ENCODE measurements at places on chromosomes 2 and 18. TPM values are rescaled to one million over a fixed set of nuclear protein-coding genes. Genes with fewer than 3 reads are reported as not detected.

GRCh38 chr18:56323673-56324072 lies 314.7 kb downstream of the TXNL1 start:
- no peak for DNase-seq

DNA sequence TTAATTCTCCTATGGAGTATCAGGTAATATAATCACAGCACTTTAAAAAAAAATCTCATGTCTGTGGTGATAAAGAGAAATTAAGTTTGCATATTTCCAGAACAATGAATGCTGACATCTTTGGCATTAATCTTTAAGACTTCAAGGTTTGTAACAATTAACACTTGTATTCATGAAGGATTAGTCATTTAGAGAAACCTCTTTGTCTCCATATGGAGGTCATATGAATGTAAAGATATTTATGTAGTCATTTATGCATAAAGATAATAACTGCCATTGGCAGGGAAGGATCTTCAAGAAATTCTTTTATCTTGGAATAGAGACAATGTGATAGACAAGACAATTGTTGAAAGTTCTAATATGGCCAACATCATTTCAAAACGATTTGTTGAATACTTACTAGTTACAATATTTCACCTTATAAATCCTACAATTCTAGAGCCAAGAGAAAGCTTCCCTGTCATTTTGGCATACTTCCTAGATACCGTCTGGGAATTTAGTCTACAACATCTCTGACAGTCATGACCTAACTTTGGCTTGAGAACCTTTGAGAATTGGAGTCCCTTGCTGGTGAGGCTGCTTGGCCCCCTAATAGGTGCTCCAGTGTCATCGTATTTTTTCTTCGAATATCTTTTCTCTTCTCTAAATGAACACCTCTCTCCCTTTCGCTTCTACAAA lies 33.6 kb downstream of the RASGRP3 start:
- DNase-seq: no peak

GRCh38 chr18:58960946-58961722 lies 96.5 kb downstream of the ZNF532 start:
- no peak for DNase-seq

- DNase-seq: peak; percentile 36
Observed at GRCh38 chr18:26696308-26696707, 148.0 kb upstream of the KCTD1 start.

DNA sequence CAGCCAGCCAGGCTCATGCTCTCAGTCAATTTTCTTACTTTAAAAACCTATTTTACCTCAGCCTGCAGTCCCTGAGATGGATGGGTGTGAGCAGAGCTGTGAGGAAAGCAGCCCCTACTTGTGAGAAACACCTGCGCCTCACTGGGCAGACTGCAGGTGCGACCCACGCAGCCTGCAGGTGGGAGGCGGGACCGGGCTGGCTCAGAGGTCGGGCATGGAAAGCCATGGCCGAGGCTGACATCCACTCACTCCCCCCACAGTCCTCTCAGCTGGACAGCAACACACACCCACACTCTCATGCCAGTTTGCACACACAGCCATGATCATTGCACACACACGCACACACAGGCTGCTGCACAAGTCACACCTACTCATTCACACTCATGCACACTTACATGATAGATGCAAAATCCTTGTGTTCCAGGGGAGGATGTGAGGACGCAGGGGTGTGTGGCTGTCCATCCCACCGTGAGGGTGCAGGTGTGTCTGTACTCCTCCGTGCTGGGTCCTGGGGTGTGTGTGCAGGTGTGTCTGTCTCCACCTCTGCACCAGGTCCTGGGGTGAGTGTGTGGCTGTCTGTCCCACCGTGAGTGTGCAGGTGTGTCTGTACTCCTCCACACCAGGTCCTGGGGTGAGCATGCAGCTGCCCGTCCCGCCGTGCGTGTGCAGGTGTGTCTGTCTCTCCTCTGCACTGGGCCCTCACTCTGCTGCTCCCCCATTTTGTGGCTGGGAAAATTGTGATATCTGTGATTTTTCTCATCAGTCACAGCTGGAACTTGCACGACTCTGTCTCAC lies 166.5 kb downstream of the RTP5 start:
- DNase-seq: no peak

GRCh38 chr2:58407487-58407886 lies 166.4 kb upstream of the FANCL start:
- no peak for DNase-seq

GRCh38 chr2:179261151-179261825 lies 3.3 kb downstream of the SESTD1 start:
- no peak for DNase-seq

DNA sequence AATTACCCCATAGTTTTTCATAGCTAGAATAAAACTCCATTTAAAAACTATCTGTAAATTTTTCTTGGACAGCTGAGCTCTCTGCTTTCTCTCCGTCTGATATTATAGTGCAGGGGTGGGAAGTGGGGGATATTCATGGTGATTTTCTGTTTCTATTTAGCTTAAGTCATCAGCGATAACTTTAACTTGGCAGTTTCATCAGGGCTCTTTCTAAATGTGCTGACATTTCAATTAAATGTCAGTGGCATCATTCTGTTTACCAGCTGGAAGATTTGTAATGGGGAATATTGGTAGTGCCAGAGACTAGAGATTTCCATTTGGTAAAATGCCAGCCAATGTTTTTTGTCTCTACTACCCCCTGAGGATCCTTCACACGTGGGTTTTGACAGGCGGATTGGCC lies 53.5 kb upstream of the CAPN13 start:
- peak; percentile 7 for DNase-seq

DNA sequence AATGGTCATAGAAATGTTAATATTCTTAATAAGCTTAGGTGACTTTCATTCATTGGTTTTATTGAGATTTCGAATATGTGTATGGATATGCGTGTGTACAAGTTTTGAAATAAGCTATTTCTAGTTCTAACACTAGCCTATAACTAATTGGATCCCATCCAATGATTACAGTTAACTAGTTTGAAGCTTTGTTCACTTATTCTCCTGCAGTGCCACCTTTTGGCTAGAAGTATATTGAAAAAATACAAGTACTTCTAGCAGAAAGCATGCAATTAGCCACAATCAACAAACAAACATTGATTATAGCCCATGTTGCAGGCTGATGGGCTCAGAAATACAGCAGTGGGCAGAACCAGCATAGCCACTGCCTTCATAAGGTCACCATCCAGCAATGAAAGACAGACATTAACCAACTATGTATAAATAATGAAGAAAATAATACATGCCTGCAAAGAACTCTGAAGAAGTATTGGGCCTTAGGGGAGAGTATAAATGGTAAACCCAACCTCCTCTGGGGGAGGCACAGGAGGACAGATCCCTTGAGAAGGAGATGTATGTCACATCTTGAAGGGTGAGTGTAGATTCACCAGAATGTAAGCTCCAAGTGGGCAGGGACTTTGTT lies 5.1 kb upstream of the PIEZO2 start:
- peak; percentile 61 for DNase-seq

GRCh38 chr2:205477016-205477705 lies 205.1 kb upstream of the NRP2 start:
- no peak for DNase-seq

GRCh38 chr2:142165790-142166189 lies 35.0 kb upstream of the LRP1B start:
- no peak for DNase-seq

GRCh38 chr2:48328942-48329723 lies 200.8 kb upstream of the STON1 start:
- DNase-seq: no peak

- DNase-seq: no peak
Observed at GRCh38 chr2:69501301-69501700, 64.1 kb upstream of the NFU1 start.

DNA sequence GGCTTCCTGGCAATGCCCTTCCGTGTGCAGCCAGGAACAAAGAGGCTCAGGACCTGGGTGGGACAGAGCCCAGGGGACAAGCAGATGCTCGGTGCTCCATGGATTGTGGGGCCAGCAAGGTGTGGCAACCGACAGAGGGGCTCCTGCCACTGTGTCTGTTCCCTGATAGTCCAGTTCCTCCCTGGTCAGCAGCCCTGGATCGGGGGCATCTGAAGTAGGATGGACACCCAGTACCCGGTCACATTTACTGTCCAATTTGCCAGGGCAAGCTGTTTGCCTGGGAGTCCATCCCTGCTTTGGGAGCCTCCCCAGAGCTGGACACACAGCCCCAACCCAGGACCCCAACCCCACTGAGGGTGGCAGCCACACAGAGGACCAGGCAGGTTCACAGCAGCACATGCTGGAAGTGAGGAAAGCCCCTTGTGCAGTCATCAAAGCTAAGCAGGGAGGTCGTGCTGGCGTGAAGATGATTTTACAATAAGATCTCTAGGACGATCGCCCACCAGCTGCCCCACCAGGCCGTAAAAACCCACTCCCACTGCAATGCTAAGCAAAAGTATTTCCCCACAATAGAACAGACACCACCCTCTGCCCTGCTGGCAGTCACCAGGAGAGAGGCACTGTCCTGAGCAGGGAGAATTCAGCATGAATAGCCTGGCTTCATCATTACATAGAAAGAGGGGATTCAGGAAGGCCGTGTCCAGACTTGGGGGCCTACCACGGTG lies 141.7 kb downstream of the NDUFA10 start:
- DNase-seq: no peak

GRCh38 chr2:153622285-153622684 lies 143.7 kb upstream of the RPRM start:
- no peak for DNase-seq

VIT gene
- 0.07 TPM for polyA plus RNA-seq

CYRIA gene
- polyA plus RNA-seq: 16.6 TPM

DIPK1C gene
- 0.30 TPM for polyA plus RNA-seq

PLGLB2 gene
- polyA plus RNA-seq: 3.2 TPM
